ENCODE measurements at places on chromosomes 4 and X.

GRCh38 chr4:182802621-182803020 lies 114.6 kb downstream of the DCTD start:
- DNase-seq = no peak

DNA sequence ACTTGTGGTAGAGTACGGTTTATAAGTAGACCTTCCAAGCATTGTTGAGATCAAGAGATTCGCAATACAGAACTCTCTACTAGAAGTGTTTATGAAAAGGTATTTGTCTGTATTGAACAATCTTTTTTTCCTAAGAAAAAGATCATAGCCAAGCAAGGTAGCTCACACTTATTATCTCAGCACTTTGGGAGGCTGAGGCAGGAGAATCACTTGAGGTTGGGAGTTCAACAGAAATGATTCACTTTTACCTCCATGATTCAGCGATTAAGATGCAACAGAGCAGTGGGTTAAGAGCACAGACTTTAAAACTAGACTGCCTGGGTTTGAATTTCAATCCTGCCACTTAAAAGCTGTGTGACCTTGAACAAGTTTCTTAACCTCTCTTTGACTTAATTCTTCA lies 74.3 kb downstream of the TMEM156 start:
- no peak for DNase-seq

DNA sequence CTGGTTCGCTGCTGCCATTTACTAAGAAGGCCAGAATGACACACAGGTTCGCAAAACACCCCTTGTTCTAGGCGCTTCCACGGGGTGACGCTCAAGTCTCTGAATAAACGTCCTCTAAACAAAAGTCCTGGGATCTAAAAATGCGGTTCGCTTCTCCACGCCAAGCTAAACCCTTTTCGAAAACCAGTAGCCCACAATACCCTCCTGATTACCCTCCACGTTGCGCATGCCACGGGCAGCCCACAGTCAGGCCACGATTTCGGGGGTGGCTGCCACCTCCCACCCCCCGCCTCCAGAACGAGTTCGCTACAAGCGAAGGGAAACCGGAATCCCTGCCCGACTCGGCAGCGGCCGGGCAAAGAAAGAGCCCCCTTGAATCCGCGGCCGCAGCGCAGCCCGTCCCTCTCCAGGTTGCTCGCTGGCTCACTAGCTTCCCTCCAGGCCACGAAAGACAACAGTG lies 423 bp downstream of the RPL39 start:
- no peak for DNase-seq

GRCh38 chr4:111991797-111992196 lies 153.5 kb upstream of the FAM241A start:
- DNase-seq = no peak

DNA sequence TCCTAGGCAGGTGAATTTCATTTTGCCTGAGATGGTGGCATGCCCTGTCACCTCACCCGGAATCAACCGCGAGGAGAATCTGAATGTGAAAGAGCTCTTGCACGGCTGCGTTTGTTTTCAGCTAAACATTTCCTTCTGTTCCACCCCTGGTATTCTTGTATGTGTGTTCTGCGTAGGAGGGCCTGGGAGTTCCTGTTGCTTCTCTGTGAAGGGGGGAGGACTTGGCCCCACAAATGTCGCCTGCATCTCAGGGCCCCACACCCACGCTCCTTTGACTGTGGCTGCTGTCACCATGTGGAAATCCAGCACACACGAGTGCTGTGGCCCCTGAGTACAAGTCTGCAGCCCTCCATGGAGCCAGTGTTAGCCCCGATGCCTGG lies 45.8 kb upstream of the CLCN4 start:
- no peak for DNase-seq

- no peak for DNase-seq
These were observed 114.8 kb upstream of the MED14 start for GRCh38 chrX:40849906-40850823.

GRCh38 chr4:108118505-108118904 lies 50.2 kb downstream of the LEF1 start:
- DNase-seq = no peak

GRCh38 chrX:69055193-69055592 lies 110.1 kb downstream of the PJA1 start:
- no peak for DNase-seq

GRCh38 chrX:119887721-119888425 lies 7.8 kb upstream of the AKAP14 start:
- peak; percentile 61 for DNase-seq

DNA sequence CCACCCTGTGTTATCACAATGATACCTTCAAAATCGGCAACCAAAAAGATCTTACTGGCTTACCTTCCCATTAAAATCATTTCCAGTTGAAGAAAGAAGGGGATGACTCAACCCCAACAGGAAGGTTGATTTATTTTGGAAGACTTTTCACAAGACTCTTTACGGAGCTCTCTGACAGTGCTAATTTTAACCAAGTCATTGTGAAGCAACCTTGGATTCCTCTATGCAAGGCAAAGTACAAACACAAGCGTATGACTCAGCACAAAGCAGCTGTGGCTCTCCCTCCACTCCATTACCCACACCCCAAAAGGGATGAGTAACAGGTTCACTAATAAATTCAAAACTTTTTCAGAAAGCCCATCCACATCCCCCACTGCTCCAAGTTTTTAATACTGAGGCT lies 213.8 kb upstream of the FGF13 start:
- DNase-seq = no peak

- DNase-seq = no peak
These were observed 105.5 kb upstream of the SHOX start for GRCh38 chrX:525134-525533.

- DNase-seq = no peak
These were observed 226.2 kb downstream of the FSTL5 start for GRCh38 chr4:161937596-161937995.

GRCh38 chrX:56764975-56765791 lies 36.1 kb downstream of the NBDY start:
- no peak for DNase-seq
